ENCODE measurements at places on chromosomes 1 and 21.

GRCh38 chr1:80217377-80217986 is 1211.0 kb upstream of the ADGRL4 start:
- DNase-seq: peak; percentile 43

- DNase-seq: no peak
Measured at GRCh38 chr1:182720463-182720862, 36.1 kb upstream of the RGS8 start.

GRCh38 chr1:31617916-31618746 is 642 bp downstream of the HCRTR1 start:
- DNase-seq: peak; percentile 46

GRCh38 chr1:169550294-169550693 is 36.0 kb downstream of the F5 start:
- no peak for DNase-seq

- no peak for DNase-seq
Measured at GRCh38 chr1:248696261-248696660, 6.3 kb downstream of the OR14I1 start.

GRCh38 chr1:16205891-16206546 is 6.4 kb downstream of the ARHGEF19 start:
- no peak for DNase-seq

DNA sequence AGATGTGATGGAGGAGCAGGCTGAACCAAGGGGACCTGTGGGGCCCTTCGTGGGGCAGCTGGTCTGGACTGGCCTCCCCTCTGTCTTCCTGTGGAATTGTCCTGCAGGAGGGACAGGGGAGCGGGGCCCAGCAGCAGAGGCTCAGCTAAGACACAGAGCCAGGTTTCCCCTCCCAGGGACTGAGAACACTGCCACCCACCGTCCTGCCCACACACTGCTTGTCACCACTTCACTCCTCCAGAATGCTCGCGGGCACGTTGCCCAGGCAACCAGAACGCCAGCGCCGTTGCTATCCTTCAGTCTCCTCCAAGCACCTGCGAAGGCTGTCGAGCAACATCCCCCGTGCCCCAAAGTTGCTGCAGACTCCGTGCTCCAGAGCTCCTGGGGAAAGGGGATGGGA is 46.4 kb downstream of the AJAP1 start:
- DNase-seq: no peak

DNA sequence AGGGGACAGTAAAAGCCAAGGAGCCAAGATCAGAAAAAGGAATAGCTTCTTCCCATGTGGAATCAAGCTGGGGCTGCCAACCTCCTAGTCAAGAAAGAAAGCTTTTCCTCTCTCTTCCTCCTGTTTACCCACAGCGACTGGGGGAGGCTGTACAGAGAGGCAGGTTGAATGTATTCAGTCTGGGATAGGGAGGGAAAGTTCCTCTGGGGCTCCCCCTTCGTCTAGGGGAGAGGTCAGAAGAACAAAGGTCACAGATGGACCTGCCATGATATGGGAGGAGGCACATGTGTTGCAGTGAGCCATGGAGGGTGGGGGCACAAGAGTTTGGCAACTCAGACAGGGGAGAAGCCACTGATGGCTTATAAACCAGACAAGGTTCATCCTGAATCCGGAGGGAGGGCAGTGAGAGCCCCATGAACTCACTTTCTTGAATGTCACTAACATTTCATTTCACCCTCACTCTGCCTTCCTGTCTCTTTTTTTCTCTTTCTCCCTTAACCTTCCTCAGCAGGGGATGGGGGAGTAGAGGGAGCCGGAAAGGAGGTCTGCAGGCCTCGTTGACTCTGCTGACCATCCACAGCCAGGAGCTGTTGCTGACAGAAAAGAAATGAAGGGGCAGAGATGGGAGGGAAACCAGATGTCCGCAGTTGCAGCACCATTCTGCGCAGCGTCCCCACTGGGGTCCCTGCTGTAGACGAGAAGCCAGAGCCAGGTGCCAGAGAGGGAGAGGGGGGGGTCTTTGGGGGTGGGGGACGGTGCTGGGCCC is 61.1 kb downstream of the PLXNA2 start:
- no peak for DNase-seq

DNA sequence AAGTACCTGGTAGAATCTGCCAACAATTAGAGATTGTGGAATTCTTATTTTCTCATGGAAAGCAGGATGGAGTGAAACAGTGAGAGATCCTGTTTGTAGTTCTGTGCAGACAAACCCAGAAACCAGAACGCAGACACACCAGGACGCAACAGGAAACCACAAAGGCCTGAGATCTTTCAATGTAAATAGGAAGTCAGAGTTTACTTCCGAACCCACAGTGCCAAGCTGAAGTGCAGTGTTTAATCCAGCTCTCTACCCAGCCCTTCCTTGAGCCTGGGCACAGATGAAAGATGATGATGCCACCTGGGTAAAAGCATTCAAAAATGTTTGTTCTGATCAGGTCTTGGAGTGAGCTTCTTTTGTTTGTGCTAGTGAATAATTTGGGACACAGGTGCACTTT is 244.2 kb upstream of the HOOK1 start:
- no peak for DNase-seq

DNA sequence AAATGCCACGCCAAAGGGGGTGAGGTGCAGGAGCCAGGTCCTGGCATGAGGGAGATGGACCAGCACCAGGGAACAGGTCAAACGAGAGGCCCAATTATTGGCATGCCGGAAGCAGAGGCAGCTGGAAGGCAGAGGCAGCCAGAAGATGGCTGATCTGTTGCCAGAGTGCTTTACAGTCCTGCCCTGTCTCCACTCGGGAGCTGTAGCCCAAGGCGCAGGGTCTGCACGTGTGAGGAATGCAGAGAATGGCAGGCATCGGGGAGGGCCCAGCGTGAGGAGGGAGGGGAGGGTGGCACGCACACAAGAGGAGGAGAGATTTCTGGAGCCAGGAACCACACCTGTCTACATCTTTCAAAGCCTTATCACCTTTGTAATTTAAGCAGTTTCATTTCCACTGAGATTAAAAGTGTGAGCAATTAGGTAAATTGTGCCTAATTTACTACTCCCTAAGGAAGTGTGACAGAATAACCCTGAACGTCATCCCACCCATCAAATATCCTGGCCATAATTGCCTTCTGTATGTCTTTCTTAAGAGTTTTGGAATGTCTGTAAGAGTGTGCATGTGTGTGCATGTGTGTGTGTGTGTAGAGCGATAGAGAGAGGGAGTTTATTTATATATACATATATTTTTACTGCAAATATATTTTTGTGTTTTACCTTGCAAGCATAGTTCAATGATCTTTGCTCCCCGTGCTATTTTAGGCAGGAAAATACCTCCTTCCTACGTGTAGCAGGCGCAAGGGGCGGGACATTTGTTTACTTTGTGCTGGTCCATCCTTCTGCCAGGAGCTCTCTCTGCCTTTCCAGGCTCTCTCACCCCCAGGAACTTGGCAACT is 125.5 kb upstream of the SERBP1 start:
- no peak for DNase-seq
